Astrocyte of the spinal cord (primary cell): ENCODE measurements at places on chromosomes 1 and 21.

DNA sequence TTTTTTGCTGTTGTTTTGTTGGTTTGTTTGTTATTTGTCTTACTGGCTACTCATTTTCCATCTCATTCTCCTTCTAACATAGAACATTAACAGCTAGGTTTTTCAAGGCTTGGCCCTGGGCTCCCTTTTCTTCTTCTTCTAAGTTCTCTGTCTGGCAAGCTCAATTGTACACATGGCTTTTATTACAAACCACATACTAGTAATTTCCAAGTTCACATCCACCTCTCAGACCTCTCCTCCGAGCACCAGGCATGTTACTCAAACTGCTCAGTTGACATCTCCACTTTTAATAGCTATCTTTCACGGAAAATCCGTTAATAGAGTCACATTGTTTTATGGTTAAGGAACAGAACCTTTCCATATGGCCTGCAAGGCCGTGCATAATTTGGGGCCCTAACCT, 736.9 kb upstream of the ADAMTS5 start:
- DNase-seq: no peak

- no peak for DNase-seq
Measured at GRCh38 chr1:235278233-235278914, 49.6 kb downstream of the ARID4B start.

- DNase-seq: peak; percentile 3
Measured at GRCh38 chr1:74964508-74965102, 169.6 kb upstream of the LHX8 start.

DNA sequence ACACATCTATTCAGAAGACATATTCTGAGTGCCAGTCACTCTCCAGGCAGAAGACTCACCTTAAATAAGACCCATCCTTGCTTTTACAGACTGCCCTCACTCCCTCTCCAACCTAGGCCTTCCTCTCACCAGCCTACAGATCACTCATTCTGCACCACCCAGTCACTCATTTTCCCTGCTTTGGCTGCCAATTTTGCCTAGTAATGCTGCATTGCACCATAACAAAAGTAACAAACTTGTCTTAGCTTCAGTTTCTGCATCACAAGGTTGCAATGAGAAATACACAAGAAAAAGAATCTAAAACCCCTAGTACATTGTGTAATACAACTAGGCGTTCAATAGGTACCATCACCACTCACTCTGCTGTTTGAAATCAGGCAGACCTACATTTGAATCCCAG, 292.4 kb downstream of the PLPP3 start:
- DNase-seq: no peak

- no peak for DNase-seq
Measured at GRCh38 chr1:47901001-47901575, 96.1 kb downstream of the TRABD2B start.

- no peak for DNase-seq
Measured at GRCh38 chr1:112904831-112905261, 51.1 kb downstream of the SLC16A1 start.

- DNase-seq: no peak
Measured at GRCh38 chr1:43062527-43063095, 103.9 kb upstream of the SLC2A1 start.

DNA sequence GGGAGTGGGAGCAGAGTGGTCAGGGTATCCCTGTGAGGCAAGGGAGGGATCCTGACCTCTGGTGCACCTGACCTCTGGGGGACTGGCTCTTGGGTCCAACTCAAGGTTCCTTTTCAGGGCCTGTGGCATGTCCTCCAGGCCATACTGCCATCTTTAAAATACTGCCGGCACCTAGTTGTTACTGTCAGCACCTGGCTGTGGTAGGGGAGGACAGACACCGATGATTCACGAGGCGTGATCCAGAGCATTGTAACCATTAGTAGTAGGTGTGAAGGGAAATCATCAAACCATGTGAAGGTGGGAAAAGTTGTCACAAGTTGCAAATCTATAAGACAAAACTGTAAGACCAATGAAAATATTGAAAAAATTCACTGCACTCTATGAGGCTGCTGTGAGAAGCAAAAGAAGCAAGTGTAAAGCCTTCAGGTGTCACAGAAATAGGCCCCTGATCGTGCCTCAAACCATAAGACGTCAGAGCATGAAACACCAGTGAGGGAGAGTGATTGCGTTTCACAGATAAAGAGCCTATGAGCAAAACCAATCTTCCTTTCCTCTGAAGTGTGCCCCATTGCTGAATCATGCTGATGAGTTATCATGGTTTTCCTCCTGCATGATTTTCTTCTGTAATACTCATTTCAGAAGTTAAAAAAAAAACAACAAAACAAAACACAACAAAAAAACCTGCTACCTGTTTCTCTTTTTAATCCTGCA, 55.3 kb downstream of the CDC7 start:
- DNase-seq: peak; percentile 67

GRCh38 chr1:5821540-5822176, 170.6 kb downstream of the NPHP4 start:
- DNase-seq: no peak

GRCh38 chr21:25790122-25790877, 55.5 kb downstream of the GABPA start:
- DNase-seq: peak; percentile 44

- peak; percentile 45 for DNase-seq
Measured at GRCh38 chr1:231421546-231421970, 529 bp downstream of the EGLN1 start.

DNA sequence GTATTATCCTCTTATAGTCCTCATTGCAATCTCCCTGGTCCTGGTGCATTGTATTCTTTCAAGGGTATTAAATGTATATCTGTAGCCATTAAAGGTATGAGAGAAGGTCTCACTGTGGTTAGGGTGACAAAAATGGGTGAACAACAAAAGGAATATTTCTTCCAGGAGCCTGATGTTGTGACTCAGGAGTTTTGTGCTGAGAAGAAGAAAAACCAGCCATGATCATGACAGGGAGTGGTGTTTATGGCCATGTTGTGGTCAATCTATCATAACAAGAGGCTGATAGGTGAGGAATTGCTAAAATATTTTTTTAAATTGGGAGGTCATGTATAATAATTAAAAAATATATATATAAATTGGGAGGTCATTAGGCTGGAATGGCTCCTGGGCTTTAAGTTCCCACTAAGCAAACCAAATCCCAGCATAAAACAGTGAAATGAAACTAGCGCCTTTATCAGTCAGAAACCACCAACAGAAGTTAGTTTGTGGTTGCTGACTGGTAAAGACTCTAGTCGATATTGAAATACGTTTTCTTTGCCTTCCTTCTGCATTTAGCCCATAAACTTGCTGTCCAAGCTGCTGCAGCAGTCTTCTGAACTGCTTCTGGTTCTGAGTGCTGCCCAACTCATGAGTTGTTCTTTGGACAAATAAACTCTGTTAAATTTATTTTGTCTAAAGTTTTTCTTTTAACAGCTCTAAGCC, 60.3 kb downstream of the TBX19 start:
- no peak for DNase-seq

DNA sequence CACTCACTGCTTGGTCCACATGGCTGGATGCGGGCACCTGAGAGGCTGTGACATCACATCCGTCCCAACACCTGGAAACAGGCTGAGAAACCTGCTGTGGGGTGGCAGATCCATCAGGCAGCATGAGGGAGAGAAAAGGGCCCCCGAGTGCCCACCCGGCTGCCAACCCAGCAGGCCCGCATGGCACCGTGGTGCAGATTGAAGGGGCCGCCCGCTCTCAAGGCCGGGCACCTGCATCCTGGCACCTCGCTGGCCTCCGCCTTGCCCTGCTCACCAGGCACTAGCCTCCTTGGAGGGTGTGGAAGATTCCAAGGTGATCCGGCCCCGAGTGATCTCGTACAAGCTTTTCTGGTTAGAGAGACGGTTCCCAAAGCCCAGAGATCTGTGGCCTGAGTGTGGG, 110.5 kb downstream of the PRDM16 start:
- DNase-seq: no peak

DNA sequence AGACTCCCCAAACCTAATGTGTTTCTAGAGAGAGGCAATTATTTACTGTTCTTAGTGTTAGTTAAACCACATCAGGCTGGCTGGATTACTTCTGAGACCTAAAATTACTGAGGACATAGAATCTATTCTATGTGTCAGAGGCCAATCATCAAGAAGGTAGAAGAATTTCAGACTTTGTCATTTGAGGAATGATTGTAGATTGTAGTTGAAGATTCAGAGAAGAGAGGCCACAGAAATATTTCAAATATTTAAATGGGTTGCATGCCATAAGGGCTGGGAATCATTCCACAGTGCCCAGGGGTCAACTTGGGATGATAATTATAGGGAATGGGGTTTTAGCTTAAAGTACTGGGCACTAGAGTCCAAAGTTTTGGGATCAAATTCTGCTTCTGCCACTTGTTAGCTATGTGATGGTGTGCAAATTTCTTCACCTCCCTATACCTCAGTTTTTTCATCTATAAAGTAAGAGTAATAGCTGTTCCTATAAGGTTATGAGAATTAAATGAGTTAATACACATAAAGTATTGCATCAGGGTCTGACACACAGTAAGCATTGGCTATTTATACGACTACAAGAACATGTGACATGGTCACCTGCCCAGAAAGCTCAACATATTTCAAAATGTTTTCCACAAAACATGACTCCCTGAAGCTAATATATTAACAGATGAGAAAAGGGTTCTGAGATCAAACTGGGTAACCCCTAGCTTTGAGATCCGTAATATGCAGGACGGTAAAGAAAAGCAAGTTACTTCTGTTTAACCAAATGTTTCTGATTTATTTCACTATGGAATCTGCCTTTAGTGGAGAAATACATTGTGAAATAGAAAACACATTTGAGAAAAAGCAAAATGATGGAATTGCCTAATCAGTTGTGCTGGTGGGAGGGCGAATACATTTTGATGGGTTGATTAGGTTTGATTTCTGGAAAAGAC, 69.7 kb upstream of the SPAG17 start:
- DNase-seq: no peak

DNA sequence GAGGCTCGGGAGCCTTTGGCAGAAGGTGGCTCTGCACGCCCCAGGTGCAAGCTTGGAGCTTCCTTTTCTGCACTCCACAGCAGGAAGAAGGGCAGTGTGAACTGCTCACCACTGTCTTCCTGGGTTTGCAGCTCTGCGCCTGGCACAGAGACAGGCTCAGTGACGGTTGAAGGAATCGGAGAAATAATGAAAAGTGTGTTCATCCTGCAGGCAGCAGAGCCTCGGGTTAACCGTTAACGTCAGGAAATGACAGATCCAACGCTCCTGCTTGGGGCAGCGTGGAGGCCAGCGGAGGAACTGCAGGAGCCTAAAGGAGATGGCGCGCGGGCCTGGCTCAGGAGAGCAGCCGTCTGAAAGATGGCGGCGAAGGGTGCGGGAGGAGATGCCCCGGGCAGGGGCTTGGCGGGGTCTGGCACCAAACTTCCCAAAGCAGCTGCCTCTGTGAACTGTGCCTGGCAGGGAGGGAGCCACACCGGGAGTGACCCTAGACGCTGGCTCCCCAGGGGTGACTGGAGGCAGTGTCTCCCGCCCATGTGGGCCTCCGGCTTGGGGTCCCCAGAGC, 10.9 kb upstream of the SAMD11 start:
- no peak for DNase-seq

DNA sequence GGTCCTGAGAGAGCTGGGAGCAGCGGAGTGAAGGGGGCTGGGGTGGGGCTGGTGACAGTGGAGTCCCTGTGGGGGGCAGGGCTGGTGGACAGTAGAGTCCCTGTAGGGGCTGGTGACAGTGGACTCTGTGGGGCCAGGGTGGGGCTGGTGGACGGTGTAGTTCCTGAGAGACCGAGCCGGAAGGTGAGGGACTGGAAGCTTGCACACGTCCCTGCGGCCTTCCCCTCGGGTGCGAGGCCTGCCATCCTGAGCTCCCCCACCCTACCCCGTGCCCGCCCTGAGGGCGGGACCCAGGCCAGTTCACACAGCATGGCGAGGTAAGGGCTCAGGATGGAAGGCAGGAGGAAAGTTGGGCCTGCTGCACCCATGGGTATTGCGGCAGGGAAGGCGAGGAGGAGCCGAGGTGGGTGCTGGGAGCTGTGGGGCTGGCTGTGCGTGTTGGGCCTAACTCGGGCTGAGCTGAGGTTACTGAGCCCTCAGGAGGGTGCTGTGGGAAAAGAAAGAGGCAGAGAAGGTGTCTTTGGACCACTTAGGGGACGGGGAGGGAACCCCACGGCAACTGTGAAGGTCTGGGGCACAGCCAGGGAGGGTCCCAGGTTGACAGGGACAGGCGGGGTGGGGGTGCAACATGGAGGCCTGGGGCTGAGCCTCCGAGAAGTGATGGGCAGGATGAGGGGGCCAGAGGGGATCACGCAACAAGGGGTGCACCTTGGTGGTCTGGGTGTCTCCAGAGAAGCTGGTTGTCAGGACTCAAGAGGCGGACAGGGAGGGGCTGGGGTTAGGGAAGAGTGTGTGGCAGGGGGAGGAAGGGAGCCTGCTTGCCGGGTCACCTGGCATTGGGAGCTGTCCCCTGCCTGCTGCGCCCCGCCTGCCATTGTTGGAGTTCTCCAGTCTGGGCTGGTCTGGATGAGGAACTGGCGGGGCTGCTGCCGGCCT, 60.8 kb downstream of the PRKCZ start:
- DNase-seq: no peak

GRCh38 chr1:68049941-68050878, at the start of gene DIRAS3:
DIRAS3 (minus strand) TSS chr1:68050627; CDS start chr1:68047297, 3,330 bp downstream.
- peak; percentile 43 for DNase-seq

GRCh38 chr1:106780066-106780465, 276.4 kb upstream of the PRMT6 start:
- peak; percentile 3 for DNase-seq

DNA sequence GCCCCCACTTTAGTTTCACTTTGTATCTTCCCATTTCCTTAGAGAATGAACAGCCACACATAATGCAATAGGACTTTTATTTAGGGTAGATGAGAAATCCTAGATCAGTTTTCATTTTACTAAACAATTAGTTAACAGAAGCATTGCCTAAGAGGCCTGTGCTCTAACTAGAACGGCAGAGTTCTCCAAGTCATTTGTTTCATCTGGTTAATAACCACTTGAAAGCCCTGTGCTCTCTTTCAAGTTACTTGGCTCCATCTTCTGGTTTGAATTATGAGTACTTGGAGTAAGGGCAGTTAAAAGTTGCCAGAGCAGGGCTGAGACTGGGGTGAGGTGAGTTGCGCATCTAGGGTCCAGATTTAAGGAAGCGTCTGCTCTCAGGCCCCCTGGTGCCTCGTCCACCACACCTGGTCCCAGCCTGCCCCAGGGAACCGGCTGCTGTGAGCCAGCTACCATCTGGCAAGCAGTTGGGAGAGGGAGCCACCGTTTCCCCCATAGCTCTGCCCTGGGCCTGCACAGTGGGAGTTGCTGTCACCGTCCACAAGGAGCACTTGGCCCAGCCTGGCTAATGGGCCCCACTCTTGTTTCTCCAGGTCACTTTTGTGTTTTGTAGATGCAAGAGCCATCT, 18.1 kb upstream of the SLC44A3 start:
- DNase-seq: peak; percentile 87

DNA sequence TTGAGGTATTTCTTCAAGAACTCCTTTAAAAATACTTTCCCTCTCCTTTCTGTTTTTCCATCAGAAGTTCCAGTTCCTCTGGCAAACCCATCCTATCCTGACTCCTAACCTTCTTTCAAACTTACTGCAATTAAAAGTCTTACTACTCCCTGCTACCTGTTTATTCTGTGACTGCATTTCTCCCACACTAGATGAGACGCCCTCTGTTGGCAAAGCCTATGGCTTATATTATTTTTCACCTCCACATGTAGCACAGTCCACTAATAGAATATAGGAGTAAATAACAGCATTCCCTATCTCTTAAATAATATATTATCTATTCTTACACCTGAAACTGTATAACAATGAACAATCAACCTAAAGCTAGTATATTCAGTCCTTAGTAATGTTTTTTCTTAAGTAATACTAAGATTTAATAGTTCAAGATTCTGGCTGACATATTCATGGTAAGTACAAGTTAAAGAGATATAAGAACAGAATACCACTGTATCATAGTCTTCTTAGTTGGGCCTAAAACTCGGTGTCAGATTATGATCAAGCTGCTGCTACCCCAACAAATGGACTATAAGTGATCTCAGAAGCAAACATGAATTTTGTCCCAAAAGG, 54.8 kb downstream of the RAB3GAP2 start:
- no peak for DNase-seq
